ENCODE measurements at places on chromosomes 5 and 9.

GRCh38 chr9:104553261-104553660 lies 15.7 kb upstream of the OR13C8 start:
- no peak for DNase-seq

DNA sequence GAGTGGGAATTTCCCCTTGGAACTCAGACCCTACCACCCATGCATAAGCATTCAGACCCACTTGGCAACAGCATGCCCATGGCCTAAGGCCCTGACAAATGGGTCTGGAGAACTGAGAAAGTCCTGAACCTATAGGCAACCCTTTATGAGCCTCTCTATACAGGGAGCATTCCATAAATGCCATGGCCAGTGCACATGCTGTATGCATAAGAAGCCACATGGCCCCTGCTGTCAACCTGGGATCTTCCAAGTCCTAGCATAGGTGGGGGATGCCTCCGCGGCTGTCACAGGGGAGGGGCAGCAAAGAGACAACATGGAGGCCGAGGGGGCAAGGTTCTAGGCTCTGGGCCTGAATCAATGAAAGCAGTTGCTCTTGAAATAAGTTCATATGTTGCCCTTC lies 8.2 kb upstream of the NIPAL4 start:
- no peak for DNase-seq

DNA sequence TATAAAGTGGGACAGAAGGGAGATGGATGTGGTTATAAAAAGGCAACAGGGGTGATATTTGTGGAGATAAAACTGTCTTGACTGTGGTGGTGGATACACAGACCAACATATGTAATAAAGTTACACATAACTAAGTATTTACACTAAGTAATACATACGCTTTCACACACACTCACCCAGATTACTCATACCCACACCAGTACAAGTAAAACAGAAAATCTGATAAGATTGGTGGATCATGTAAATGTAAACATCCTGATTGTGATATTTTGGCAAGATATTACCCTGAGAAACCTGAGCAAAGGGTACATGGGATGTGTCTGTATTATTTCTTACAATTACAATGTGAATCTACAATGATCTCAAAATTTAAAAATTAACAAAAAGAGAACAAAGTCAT lies 53.3 kb upstream of the SLIT3 start:
- DNase-seq = no peak

DNA sequence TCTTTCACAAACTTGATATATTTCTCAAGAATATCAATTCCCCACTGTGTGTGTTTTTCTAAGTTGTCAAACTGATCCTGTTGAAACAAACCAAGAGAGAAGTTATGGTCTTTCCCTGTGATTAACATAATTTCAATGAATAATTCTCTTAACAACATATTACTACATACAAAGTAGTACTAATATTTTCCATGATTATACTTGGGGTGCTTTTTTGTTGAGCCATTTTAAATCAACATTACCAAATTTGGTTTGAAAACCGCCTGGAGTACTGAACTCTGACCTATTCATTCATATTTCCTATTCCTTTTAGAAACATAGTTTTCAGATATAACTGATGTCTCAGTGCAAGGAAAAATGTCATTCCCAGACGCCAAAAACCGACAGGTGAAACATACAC lies 48.1 kb downstream of the FNBP1 start:
- no peak for DNase-seq

GRCh38 chr5:172093559-172093958 lies 87.1 kb upstream of the FBXW11 start:
- no peak for DNase-seq

GRCh38 chr9:93422977-93423616 lies 28.4 kb upstream of the FAM120A start:
- no peak for DNase-seq

- no peak for DNase-seq
Measured at GRCh38 chr9:69044240-69045219, 9.0 kb downstream of the FXN start.

DNA sequence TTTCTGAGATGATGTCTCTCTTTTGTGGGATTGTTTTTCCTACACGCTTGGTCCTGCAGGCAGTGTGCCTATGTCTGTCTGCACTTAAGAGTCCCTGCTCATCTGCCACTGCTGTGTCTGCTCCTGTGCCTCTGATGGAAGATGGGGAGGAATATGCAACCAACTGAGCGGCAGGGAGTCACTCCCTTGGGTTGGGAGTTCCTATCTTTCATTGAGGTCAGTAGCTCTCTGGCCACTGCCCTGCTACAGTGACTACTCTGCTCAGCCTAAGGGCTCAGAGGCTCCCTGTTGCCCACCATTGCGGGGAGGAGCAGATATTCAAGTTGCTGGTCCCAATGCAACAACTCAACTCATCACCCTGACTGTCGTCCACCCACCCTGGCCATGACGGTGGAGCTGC lies 13.4 kb upstream of the FAM163B start:
- no peak for DNase-seq

DNA sequence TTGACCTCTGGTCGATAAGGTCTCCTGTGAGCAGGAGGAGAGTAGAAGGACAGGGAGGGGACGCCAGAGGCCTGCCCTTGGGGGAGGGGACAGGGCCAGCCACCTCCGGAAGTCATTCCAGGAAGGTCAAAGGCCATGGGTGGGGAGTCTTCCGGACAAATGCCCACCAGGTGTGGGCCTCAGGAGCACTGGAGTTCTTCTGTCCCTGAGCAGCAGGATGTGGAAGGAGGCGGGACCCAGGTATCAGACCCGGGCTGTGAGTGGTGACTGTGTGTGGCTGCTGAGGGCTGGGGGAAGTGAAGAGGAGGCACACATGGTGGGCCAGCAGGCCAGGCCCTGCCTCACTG lies 13.9 kb downstream of the FGF18 start:
- DNase-seq = no peak

DNA sequence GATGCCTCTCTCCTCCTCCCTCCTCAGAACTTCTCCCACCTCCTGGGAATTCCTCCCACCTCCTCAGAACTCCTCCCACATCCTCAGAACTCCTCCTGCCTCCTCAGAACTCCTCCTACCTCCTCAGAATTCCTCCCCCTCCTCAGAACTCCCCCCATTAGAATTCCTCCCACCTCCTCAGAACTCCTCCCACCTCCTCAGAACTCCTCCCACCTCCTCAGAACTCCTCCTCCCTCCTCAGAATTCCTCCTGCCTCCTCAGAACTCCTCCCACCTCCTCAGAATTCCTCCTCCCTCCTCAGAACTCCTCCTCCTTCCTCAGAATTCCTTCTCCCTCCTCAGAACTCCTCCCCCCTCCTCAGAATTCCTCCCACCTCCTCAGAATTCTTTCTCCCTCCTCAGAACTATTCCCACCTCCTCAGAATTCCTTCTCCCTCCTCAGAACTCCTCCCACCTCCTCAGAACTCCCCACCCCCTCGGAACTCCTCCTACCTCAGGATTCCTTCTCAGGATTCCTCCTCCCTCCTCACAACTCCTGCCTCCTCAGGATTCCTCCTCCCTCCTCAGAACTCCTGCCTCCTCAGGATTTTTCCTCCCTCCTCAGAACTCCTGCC lies 23.9 kb downstream of the SLC46A2 start:
- DNase-seq = no peak

DNA sequence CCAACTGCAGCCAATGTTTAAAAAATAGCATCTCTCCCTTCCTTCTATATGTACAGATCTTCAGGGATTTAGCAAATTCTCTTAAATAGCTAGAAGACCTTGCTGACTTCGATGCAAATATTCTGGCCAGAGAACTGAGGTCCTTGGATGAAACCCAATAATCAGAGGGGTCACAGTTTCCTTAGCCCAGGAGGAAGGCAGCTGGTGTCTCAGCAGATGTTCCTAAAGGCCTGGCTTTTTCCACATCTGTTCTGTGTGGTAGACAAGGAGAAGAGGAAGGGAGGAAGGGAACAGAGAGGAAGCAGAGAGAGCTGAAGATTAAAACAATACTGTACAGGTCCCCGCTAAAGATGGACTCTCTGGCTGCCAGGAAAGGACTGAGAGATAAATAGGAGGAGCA lies 33.1 kb downstream of the BOD1 start:
- no peak for DNase-seq

DNA sequence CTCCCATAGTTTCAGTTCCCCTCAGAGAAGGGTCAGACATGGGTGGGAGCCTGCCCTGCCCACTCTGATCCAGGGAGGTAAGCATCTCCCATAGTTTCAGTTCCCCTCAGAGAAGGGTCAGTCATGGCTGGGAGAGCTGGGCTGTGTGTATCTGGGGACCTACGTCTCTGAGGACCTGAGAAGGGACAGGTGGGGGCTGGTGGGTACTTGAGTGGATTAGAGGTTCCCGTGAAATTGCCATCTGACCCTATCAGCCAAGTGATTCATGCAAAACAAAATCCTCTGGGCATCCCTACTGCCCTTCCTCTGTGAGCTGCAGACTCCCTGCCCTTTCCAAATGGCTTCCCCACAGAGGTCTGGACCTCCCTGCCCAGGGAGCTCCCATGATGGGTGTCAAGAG lies 3.9 kb downstream of the ENHO start:
- no peak for DNase-seq

- DNase-seq = no peak
Measured at GRCh38 chr5:14204011-14204670, 61.0 kb downstream of the TRIO start.

DNA sequence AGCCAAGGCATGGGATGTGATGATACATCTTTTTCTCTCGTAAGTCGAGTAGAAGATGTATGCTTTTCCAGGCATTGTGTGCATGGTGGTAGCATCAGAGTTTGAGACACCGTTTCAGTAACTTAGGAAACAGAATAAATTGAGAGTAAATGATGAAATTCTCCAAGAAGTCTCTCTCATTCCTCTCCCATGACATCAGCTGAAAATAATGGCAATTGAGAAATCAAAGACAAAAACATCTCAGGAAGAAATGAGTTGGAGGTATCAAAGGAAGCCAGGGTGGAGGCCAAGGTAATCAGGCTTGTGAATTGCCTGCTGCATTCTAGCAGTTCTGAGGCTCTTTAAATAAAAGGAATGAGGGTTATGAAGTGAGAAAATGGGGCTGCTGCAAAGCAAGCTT lies 53.9 kb downstream of the SGCD start:
- DNase-seq = no peak

- no peak for DNase-seq
Measured at GRCh38 chr5:64682608-64683007, 7.7 kb upstream of the SHISAL2B start.

DNA sequence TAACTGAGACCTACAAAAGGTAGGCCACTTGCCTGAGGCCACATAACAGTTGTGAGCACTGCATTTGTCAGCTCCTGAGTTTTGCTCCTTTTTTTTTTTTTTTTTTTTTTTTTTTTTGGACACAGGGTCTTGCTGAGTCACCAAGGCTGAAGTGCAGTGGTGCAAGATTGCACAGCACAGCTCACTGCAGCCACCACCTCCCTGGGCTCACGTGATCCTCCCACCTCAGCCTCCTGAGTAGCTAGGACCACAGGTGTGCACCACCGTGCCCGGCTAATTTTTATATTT lies 37.1 kb downstream of the LAMC3 start:
- DNase-seq = no peak

DNA sequence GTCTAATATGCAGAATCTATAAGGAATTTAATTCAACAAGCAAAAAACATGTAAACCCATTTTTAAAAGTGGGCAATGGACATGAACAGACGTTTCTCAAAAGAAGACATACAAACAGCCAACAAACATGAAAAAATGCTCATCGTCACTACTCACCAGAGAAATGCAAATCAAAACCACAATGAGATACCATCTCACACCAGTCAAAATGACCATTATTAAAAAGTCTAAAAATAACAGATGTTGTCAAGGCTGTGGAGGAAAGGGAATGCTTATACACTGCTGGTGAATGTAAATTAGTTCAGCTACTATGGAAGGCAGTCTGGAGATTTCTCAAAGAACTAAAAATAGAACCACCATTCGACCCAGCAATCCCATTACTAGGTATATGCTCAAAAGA lies 3.1 kb upstream of the KLHL3 start:
- DNase-seq = no peak

DNA sequence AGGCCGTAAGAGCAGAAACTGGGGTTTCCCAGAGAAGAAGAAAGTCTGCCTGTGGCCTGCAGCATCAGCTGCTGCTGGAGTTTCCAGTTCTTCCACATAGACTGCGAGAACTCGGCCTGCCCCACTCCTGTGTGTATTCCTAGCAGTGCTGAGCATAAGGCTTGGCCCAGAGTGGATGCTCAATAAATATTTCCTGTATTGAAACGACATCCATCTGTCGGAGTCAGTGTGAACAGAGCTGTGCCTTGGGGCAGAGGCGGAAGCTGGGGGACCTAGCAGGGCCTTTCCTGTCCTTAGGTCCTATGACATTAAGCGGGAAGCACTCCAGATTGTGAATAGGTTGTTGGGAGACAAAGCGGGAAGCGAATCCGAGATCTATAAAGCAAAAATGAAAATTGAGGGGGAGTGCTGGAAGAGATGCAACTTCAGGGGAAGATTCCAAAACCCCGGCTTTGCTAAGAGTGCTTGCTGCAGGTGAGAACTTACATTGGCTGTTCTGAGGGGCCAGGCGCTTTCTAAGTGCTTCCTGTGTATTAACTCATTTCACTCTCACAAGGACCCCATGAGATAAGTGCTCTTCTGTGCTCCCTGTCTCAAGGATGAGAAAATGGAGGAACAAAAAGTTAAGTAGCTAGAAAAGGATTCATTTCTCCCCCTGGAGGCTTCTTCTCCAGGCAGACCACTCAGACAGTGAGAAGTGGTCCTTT lies 76.1 kb upstream of the CXCL14 start:
- DNase-seq = no peak

- DNase-seq = no peak
Measured at GRCh38 chr5:79488058-79488457, 25.9 kb downstream of the HOMER1 start.
